ENCODE measurements at places on chromosomes 16 and 17.

DNA sequence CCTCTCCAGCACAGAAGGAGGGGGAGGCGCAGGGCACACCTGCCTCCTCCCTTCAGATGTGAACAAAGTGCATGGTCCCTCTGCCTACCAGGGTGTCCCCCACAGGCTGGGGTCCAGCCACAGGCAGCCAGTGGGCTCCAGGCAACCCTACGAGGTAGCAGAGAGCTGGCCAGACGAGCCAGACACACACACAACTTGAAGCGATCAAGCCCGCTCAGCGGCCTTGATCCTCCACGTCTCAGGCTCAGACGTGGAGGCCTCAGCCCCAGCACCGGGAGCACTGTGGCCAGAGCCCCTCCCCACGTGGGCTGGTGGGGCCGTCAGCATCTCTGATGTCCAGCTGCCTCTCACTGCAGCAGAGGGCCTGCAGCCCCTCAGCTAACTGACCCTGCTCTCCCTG lies 8.5 kb downstream of the MCRIP1 start:
- DNase-seq: no peak

GRCh38 chr16:8374586-8375231 lies 215.6 kb downstream of the TMEM114 start:
- DNase-seq: no peak

DNA sequence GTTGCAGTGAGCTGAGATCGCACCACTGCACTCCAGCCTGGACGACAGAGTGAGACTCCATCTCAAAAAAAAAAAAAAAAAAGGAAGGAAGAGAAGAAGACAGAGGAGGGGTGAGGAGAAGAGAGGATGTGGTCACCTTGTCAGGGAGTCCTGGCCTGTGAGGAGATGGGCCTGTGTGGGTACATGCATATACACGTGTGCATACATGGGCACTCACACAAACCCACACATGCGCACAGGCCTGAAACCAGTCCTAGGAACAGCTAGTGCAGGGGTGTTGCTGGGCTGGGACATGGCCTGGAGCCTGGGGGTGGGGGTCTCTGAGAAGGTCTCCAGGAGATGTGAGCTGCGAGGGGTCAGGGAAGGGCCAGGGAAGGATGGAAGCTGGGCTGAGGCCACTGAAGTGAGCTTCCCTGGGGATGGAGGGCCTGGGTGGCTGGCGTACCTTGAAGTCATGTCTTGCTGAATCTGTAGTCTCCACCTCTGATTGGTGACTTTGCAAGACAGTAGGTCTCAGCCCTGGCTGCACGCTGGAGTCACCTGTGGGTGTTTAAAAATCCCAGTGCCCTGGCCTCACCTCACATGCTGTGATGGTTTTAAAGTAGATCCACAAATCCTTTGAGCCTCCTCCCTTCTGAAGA lies 72.4 kb downstream of the MRM1 start:
- no peak for DNase-seq

DNA sequence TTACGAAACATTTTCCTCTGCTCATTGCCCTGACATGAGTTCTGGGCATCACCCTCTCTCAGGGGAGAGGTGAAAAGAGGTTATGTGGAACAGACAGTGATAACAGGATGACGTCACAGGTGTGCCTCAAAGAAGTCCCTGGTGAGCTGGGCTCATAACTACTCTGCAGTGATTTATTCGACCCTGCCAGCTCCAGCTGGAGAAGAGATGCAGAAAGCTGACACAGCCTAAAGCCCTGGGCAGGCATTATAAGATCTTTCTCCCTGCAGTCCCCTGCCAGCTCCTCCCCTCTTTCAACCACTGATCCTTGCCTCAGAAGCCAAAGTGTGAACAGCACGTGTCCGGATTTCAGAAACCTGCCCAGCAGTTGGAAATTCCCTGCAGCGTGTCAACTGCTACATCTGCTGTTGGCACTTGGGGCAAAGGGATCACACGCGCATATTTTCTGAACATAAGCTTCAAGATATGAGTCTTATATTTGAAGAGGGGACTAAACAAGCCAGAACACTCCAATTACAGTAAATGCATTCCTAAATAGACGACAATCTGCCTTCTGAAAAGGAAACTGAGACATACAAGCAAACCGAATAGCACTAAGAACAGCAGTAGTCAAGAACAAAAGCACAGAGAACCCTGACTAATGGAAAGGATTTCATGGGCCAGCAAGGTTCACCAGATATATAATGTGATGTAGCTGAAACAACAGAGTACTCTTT lies 80.5 kb downstream of the SMG6 start:
- peak; percentile 62 for DNase-seq

- no peak for DNase-seq
Measured at GRCh38 chr16:75485230-75486013, 9.8 kb downstream of the CHST6 start.
